HuH-7.5 (cell line): ENCODE measurements at places on chromosomes 4 and X.

DNA sequence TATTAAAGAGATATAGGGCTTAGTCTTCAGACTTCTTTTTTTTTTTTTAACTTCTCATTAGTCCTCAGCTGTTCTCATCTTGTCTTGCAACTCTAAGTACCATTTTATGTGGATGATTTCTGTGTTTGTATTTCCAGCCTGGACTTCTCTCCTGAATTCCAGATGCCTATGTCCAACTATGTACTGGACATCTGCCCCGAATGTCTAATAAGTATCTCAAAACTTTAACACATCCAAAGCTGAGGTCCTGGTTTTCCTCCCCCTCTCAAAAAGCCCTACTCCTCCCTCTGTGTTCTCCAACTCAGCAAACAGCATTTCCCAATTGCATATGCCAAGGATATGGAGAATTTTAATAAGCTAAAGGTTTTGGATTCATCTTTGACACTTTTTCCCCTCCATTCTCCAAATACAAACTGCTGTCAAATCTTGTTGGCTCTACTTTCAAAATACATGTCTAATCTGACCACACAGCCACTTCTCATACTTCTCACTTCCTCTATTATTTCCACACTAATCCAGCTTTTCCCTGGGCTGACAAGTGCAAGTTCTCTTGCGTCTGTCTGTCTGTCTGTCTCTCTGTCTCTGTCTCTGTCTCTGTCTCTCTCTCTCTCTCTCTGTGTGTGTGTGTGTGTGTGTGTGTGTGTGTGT is 79.8 kb downstream of the CLCN5 start:
- no peak for DNase-seq

GRCh38 chr4:163681208-163681821 is 186.8 kb downstream of the TMA16 start:
- no peak for DNase-seq

DNA sequence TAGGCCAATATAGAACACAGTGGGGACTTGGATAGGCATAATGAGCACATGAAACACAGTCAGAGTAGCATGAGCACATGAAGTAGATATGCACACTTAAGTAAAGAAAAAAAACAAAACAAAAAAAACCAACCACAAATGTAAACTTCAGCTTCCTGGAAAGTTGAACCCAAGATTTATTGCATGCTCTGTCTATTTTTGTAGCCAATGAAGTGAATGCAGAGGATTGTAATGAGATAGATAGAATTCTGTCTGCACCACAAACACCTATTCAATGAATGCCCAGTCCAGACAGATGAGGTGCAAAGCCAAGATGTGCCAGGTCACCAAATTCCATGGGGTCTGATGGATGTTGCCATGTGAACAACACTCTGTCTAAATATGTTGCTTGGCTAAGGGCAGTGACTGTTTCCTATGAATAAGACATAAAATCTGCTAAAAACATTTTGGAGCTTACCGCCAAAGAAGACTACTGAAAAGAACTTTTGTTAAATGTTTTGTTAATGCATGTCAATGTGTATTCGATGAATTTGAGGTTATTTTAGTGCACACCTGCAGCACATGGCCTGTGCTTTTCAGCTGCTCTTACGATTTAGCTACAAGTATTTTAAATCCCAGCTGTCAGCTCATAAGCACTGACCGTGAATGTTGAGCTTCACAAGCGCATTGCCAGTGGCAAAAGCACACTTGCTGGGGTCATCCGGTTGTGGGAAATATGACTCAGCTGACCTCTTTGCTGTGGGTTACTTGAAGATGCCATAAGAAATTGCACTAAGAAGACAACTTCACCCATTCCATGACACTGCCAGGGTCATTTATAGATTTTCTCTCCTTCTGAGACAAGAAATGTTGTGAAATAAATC is 374.8 kb upstream of the GNPDA2 start:
- DNase-seq = no peak

GRCh38 chrX:55867181-55867651 is 149.7 kb downstream of the RRAGB start:
- DNase-seq = no peak

DNA sequence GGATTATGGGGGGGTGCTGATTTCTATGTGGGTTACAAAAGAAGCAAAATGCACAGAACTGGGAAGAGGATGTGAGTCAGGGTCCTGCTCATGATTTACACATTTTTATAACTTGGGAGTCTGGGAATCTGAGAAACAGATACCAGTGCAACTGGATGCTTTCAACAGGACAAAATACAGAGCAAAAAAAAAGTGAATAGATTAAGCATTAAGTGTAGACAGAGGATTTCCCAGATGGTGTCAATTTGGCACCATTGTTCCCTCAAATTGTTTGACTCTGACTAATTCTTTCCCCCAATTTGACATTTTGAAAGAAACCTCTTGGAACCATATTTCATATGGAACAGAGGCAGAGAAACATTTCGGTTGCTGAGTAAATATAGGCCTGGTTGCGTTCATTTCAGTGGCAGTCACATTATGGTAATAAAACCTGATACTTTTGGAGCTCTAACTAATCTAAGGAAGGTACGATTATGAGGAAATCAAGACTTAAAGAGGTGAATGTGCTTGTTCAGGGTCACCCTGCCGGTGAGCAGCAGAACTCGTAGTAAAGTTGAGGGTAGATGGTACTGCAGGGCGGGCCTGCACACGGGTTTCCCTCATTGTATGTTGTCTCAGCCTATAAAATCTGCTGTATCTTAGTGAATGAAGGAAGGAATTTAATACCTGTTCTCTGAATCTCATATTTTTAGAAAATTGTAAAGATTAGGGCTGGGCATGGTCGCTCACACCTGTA is 18.7 kb upstream of the CDKL5 start:
- no peak for DNase-seq

DNA sequence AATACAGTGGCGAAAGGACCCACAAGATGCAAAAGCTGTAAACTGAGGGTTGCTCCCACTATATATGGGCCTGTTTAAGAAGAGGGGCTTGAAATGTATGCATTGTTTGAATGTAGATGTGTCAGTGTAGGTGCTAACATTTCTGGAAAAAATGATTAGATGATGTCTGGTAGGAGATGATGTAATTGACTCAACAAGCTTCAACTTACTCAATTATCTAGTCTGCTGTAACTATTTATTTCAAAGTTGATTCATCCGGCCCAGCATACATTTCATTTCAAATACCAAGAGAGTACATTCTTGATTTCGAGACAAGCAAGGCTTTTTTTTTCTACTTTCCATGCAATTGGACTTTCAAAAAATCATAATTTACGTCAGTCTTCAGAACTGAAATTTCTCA is 9.3 kb upstream of the ENAM start:
- DNase-seq = no peak

DNA sequence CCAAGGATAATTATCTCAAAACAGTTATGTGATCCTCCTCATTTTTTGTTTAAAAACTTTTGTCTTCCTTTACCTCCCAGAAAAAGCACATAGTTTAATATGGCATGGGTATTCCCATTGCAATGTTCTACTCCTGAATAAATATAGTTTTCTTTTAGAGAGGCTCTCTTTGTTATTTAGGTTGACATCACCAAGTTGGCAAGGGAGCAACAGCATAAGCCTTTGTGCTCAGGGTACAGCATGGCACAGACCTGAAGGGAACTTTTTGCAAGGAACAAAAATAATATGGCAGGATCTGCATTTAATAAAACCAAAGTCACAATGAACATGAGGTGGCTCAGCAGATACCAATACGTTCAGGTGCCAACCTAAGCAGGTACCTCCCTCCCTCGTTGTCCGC is 47.1 kb upstream of the NPY2R start:
- DNase-seq = no peak

GRCh38 chrX:25015486-25016360 is at the start of gene ARX:
ARX (minus strand) TSS chrX:25015965; CDS start chrX:25015737, 228 bp downstream.
- peak; percentile 73 for DNase-seq

DNA sequence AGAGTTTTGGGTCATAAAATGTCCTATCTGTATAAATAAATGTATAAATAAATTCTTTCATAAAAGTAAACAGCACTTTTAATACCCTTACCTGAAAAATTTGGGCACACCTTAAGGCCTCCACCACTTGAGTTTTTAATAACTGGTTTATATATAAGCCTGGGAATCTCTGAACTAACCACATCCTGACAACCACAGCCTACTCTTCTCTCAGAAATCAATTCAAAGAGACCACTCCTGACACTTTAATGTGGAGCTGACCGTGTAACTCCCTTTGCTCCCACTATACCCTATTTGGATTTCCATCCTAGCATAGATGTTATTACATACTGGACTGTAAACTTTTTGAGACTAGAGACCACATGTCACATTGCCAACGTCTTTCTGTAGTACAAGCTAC is 3.5 kb downstream of the FBXL5 start:
- no peak for DNase-seq

DNA sequence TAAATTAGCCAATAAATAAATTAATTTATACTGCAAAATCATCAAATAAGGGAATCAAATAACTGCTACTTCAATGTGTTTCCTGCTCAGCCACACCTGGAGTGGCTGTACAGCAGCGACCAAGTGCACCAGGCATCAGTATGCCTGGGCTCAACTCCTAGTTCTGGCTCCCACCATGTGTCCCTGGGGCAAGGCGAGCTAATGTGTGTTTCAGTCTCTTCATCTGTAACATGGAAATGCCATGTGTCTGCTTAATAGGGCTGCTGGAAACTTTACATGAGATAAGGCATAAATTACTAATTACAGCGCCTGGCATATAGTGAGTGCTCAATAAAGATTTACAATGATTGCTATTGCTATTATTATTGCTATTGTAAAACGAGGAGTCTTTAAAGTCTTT is 109.1 kb upstream of the PDLIM3 start:
- DNase-seq = no peak

GRCh38 chrX:389021-389441 is 2.3 kb upstream of the PPP2R3B start:
- DNase-seq = no peak

GRCh38 chrX:13471269-13471668 is 98.1 kb upstream of the EGFL6 start:
- DNase-seq = no peak

DNA sequence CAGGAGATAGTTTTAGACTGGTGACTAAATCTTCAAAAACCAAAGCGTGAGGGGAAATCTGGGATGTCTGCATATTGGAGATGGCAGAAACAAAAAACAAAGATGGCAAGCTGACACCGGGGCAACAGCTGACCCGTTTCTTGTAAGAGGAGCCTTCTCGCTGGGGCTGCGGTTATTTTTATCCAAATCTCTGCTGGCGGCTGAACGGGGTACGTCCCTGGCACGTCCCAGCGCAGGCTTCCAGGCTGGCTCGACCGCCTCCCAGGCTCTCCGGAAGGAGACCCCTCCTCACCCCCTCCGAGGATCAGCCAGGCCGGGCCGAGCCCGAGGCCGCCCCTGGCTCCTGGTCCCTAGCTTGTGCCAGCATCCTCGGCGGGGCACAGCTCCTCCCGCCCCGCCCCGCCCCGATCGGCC is 403 bp downstream of the SGCB start:
- DNase-seq = peak; percentile 48

DNA sequence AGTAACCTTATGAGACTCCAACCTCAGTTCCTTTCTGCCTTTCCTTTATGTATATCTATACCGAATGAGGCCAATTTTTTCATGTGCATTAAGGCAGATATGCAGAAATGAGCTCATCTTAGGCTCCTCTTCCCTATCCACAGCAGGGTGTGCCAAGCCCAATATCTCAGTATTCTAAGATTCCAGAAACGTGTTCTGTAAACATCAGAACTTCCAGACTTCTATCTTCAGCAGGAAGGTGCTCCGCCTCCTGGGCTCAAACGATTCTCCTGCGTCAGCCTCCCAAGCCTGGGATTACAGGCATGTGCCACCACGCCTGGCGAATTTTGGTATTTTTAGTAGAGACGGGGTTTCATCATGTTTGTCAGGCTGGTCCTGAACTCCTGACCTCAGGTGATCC is 31.0 kb upstream of the CCNG2 start:
- no peak for DNase-seq

GRCh38 chr4:87659247-87659931 is 9.3 kb downstream of the DMP1 start:
- no peak for DNase-seq

DNA sequence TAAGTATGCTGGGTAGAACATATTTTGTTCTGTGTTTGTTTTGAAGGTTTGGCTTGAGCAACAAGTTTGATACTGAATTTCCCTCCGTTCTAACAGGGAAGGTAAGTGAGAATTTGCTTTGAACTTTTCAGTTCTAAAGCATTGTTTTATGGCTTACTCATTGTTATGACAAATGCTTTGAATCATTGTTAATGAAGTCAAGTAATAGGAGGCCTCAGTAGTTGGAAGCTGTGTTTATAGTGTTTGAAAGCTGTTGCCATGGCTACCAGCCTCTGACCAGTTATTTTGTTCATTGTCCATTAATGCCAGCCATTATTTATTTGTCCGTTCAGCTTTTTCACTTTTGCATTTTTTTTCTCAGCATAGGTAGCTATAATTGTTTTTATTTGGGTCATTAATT is 14.4 kb downstream of the CHIC1 start:
- no peak for DNase-seq

GRCh38 chrX:135652602-135653001 is 60.8 kb upstream of the CT45A1 start:
- DNase-seq = no peak

- DNase-seq = peak; percentile 45
Observed at GRCh38 chr4:163332526-163333406, at the start of gene NPY1R. NPY1R (minus strand) TSS chr4:163332596; CDS start chr4:163326554, 6,042 bp downstream.

GRCh38 chrX:76127341-76127740 is 45.5 kb upstream of the PBDC1 start:
- no peak for DNase-seq

DNA sequence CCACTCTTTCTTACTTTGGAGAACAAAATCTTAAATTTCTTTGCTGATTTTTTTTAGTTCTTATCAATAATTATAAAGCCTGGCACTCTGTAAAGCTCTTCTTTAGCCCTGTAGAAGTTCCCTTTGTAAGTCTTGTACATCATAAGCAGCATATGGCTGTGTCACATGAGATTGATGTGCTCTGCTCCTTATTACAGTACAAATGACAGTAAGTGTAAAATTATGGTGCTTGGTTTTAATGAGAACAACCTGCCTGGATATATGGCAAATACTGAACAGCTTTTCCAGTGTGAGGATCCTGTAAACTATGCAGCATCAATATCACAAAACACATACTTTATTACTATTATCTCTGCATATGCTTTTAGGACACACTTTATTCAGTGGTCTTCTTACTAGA is 145.9 kb upstream of the GNPDA2 start:
- no peak for DNase-seq

DNA sequence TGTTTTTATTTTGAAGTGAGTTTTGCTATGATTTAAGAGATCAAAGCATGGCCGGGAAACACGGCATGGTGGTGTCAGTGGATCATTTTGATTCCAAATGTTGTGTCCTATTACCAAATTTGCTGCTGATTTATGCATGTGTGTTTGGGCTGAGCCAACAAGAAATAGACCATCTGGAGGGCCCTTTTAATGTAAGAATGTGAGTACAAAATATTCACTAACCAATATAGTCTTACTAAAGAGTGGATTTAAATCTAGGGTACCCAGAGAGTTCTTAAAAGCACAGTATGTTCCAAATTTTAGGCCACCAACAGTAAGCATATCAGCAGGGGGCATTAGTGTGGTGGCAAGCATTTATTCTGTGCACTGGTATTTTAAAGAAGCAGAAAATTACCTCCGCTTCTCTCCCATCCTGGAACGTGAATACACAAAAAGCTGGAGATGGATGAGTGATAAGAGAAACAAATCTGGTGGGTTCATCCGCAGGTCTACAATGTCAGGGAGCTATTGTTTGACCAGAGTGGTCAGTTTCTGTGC is 444.4 kb upstream of the IGFBP7 start:
- DNase-seq = no peak

- no peak for DNase-seq
Observed at GRCh38 chr4:18923496-18924161, 902.1 kb upstream of the LCORL start.
